ENCODE measurements at places on chromosomes 2 and 18. TPM values are rescaled to one million over a fixed set of nuclear protein-coding genes. Genes with fewer than 3 reads are reported as not detected.

Gene MBOAT2
- total RNA-seq, result 88.3 TPM

Gene TFPI
- total RNA-seq, result 19.7 TPM

Gene IGFBP2
- total RNA-seq, result 124 TPM

Gene PJVK
- total RNA-seq, result 4.2 TPM

Gene MPV17
- 25.1 TPM for total RNA-seq

Gene DSG4
- not detected for total RNA-seq

Gene USP40
- 11.3 TPM for total RNA-seq

Gene DSC2
- total RNA-seq, result 5.4 TPM

Gene ADRA2B
- not detected for total RNA-seq

Gene RAB27B
- total RNA-seq, result 22.9 TPM

Gene SULT1C4
- total RNA-seq, result 16.7 TPM

Gene TMEM169
- total RNA-seq, result 15.7 TPM

Gene POTEJ
- total RNA-seq, result not detected

Gene YES1
- total RNA-seq, result 48.7 TPM

Gene RAB6C
- 0.98 TPM for total RNA-seq

Gene CCDC74A
- total RNA-seq, result 3.7 TPM

All from temporal lobe (tissue), 4 donors.